ENCODE measurements at places on chromosomes 1 and 21.

- no peak for DNase-seq
These were observed 54.3 kb upstream of the CD1D start for GRCh38 chr1:158126425-158126824.

DNA sequence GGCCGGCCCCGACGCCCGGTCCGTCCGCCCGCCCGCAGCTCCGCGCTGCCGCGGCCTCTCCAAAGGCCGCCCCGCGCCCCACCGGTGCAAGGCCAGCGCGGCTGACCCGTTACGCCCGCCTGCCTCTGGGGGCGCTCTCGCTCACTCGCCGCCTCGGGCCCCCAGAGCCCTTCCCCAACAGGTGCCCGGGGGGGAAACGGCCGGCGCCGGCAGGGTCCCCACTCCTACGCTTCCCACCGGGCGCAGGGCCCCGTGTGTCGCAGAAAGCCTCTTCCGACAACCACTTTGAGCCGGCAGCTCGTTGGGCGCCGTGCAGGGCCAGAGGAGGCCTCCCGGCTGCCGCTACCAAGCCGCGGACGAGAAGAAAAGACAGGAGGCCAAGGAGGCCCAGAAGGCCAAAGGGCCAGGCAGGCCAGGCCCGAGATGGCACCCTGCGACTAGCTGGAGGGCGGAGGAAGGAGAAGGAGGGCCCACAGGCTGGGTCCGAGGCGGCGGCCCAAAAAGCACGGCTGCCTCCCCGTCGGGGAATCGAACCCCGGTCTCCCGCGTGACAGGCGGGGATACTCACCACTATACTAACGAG lies 64.9 kb upstream of the FCGR2A start:
- peak; percentile 67 for DNase-seq

DNA sequence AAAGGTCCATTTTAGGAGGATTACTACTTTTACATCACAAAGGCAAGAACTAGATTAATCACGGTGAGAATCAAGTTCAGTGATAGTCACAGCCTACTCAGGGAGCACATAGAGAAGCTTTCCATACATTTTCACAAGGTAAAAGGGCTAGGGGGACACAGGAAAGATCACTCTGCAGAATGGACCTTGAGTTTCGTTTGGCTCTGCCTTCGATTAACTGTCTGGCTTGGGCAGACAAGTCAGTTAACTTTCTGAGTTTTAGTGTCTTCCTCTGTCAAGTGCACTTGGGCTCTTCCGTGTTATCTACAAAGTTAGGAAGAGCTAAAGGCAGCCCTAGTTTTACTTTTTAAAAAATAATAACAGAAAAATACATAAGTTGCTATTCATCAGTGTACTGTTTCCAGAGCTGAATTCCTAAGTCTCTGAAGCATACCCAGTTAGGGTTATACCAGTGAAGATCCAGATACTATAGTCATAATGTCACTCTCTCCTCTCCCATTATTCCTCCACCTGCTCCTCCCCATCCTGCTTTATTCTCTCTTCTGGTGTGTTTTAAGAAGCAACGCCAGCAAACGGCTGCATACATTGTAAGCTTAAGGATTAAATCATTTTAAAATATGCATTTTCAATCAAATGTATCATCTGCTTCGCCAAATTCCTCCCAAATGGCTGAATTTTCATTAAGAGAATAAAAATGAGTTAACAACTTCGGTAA lies 1.7 kb downstream of the CEP170 start:
- DNase-seq: no peak

- no peak for DNase-seq
These were observed 99.1 kb upstream of the ARTN start for GRCh38 chr1:43834280-43835081.

- no peak for DNase-seq
These were observed 4.7 kb downstream of the TINAGL1 start for GRCh38 chr1:31580891-31581603.

DNA sequence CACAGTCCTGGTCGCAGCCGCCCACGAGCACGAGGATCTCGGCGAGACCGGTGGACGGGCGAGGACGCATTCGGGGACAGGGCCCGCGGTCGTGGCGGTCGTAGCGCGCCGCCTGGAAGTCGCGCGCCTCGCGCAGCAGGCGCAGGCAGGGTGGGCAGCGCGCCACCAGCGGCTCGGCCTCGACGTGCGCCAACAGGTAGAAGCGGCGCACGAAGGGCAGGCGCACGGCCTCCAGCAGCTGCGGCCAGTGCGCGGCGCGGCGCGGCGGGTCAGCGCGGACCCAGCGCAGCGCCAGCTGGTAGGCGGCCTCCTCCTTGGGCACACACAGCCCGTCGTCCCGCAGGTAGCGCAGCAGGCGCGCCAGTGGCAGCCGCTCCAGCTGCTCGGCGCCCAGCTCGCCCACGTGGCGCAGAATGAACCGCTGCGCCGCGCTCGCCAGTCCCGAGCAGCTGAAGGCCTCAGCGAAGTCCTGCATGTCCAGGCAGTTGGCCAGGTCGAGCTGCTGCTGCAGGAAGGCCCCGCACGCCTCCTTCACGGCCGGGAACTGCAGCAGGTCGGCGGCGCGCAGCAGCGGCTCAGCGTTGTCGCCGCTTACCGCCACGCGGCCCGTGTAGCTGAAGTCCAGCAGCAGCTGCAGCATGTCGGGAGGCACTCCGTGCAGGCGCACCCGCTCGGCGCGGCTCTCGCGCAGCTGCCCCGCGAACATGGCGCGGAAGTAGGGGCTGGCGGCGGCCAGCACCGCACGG lies 573 bp downstream of the KLHL21 start:
- no peak for DNase-seq

Measured in stimulated activated CD4-positive, alpha-beta T cell treated with anti-CD3 and anti-CD28 coated beads, Interleukin-12 subunit alpha, Interleukin-12 subunit beta, amount 100 ng/mL, for 4 hours (primary cell).